ENCODE measurements at places on chromosomes 16 and 17. TPM values are rescaled to one million over a fixed set of nuclear protein-coding genes. Genes with fewer than 3 reads are reported as not detected.

The ZNF624 gene
- 17.0 TPM for total RNA-seq

The PPM1E gene
- total RNA-seq: 51.6 TPM

The DOC2B gene
- total RNA-seq: 40.1 TPM

The ARL2BP gene
- total RNA-seq: 40.3 TPM

The HS3ST3A1 gene
- 0.74 TPM for total RNA-seq

The NDEL1 gene
- total RNA-seq: 36.1 TPM

The CCDC40 gene
- 3.9 TPM for total RNA-seq

The ZFP3 gene
- total RNA-seq: 7.9 TPM

The SCNN1B gene
- not detected for total RNA-seq

The KRT20 gene
- total RNA-seq: 0.25 TPM

The AURKB gene
- total RNA-seq: 1.5 TPM

The SLC5A11 gene
- total RNA-seq: not detected

The CCL4L2 gene
- total RNA-seq: 2.0 TPM

The STH gene
- 2.5 TPM for total RNA-seq

The KRT39 gene
- total RNA-seq: not detected

The RAI1 gene
- total RNA-seq: 15.5 TPM

The PRAC1 gene
- not detected for total RNA-seq

The GGT6 gene
- not detected for total RNA-seq

The KRT13 gene
- total RNA-seq: not detected

The ITGA2B gene
- 0.98 TPM for total RNA-seq

The ATP2A1 gene
- total RNA-seq: under 0.01 TPM

The CENPV gene
- 73.8 TPM for total RNA-seq

The ZFPM1 gene
- total RNA-seq: 0.49 TPM

The SPIRE2 gene
- 14.8 TPM for total RNA-seq

The GPR139 gene
- 2.5 TPM for total RNA-seq

The MARVELD3 gene
- total RNA-seq: 0.25 TPM

The TBC1D3K gene
- not detected for total RNA-seq

Data from temporal lobe (tissue), 4 donors.